ENCODE measurements at places on chromosomes 16 and 17.

- no peak for DNase-seq
Measured at GRCh38 chr17:10061111-10061845, 137.1 kb downstream of the GAS7 start.

- no peak for DNase-seq
Measured at GRCh38 chr17:45751466-45751865, 32.7 kb upstream of the CRHR1 start.

DNA sequence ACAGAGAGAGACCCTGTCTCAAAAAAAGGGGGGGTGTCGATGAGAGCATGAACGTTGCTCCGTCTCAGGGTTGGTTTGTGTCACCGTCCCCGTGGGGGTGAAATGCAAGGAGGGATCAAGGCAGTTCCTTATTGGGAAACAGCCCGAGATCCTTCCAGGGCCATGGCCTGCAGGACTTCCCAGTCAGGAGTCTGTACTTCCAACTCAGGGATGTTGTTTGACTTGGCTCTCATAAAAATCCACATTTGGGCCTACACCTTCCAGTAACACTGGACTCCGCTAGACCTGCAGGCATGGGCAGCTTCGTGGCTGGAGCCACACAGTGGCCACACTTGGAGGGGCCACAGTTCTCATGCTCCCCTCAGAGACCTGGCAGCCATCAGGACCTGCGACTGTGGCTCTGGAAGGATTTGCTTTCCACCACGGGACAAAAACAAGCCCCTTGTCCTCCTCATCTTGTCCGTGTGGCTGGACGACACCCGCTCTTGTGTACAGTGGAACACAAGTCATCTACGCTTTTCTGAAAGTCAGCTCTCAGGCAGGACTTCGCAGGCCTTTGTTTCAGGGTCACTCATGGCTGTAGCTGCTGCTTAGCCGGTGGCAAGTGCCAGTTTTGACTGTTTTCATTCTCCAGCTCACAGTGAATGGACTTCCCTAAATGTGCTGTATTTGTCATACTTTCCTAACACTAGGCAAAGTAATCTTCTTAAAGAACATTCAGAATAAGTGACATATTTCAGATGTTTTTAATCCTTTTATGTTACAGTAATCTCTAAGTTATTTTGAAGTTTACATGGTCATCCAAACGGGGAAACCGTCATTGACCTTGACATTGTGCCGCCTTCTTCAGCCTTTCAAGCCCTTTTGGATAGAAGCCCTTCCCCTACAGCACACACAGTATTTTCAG lies 24.2 kb upstream of the IL17C start:
- no peak for DNase-seq

DNA sequence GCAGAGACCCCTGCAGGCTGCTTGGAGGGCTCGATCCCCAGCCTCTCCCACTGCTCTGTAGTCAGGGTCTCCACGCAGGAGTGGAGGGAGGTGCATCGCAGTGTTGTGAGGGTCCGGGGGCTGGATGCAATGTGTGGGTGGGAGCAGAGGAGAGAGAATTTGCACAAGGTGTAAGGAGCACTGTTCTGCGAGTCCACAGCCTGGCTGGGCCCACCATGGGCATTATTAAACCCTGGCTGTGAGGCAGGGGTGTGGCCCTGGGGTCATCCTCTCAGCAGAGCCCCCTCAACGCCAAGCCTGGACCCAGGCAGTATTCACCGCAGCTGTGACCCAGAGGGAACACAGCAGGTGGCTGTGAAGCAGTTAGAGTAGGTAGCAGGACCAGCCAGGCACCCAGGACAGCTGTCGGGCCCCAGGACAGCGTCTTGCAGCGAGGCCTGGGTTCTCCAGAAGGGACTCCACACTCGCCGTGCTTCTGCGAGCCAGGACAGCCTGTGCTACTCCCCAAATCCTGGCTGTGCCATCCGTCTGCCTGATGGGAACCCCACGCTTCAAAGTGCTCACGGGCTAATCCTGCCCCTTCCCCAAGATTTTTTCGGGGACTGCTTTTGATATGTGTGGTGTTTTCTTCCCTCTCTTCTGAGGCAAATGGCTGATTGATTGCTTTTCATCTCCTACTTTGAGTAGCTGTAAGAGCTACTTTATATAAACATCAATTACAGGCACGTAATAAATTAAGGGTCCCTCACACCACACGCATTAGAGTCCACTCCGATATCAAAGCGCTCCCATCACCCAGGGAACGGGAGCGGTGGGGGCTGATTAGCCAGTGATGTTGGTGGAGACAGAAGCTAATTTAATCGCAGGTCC lies 100.9 kb upstream of the GSE1 start:
- DNase-seq: no peak

GRCh38 chr17:62750631-62751051 lies 57.5 kb downstream of the MARCHF10 start:
- DNase-seq: no peak

- DNase-seq: peak; percentile 52
Measured at GRCh38 chr16:55711959-55712876, 56.4 kb downstream of the SLC6A2 start.

DNA sequence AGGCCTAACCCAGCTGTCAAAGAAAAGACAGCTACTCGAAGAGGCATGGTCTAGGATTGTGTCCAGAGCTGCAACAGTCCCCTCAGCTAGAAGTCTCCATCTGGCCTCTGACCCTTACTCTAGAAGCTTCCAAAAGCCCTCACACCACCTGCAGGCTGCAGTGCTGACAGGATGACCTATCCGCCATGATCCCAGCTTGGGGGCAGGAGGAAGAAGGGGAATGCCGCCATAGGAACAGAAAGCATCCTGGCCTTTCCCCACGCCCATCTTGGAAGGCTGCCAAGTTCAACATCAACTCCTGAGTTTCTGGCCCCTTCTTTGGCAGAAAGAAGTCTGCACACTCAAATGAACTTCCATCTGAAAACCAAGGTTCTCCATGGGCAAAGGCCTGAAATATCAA lies 3.1 kb upstream of the KRT36 start:
- DNase-seq: no peak

DNA sequence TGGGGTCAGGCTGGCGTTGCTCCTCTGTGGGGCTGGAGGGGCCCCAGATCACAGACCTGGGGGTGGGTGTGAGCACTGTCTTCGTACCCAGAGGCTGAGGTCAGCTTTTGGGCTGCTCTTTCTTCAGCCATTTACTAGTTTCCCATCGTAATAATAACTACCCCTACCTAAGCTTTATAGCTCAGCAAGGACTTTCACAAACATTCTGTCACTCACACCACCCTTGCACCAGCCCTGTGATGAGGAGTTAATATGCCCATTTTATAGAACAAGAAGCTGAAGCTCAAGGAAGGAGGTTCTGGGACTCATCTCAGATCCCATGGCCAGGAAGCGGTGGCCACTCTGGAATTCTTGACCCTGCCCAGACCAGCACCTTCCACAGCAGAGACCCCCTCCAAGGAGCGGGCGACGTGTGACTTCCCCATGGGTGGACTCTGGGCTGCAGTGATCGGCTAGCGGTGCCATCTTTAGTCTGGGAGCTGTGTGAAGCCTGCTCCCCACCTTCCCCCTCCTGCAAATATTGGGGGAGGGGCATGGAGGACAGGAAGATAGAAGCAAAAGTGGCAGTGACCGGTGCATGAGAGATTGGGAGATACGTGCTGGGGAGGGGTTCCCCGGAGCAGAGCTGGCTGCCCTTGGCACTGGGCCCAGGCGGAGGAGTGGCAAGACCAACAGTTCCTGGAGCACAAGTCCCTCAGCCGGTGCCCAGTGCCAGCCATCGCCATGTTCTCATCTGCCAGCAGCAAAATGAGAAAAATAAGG lies 81.8 kb upstream of the TOB1 start:
- no peak for DNase-seq

DNA sequence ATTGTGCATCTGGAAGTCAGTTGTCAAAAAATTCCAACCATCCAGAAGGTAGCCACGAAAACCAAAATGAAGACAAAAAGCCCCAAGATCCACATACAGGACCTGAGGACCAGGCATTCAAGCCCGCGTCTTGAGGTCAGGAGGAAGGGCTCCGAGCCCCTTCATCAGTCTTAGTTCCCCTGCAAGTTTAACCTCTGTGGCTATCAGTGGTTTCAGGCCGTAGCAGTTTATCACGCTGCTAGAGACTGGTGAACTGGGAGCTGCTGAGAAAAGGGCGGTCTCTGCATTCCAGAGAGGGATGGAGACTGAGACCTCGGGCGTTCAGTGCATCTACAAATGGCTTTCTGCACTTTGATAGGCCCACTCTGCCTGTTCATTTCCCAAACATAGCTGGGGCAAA lies 70.6 kb downstream of the IRF8 start:
- DNase-seq: no peak

Measured in activated CD4-positive, alpha-beta T cell treated with anti-CD3 and anti-CD28 coated beads for 24 hours (primary cell).